Hair follicular keratinocyte (primary cell): ENCODE measurements at places on chromosomes 13 and 19. TPM values are rescaled to one million over a fixed set of nuclear protein-coding genes. Genes with fewer than 3 reads are reported as not detected.

NTN5 gene
- total RNA-seq: not detected in 2 replicates

PSG3 gene
- total RNA-seq: not detected in 2 replicates

YJU2 gene
- total RNA-seq: 24.7 and 34.5 TPM in 2 replicates

SGCG gene
- 0.47 TPM in 1 of 2 replicates, not detected in the other for total RNA-seq

ATP1A3 gene
- 0.04 TPM in 1 of 2 replicates, not detected in the other for total RNA-seq

PEG3 gene
- 0.65 and 1.0 TPM in 2 replicates for total RNA-seq

THSD8 gene
- total RNA-seq: not detected in 2 replicates

SPATA13 gene
- total RNA-seq: 0.23 and 1.0 TPM in 2 replicates

UBL5 gene
- 614 and 735 TPM in 2 replicates for total RNA-seq

ADGRL1 gene
- total RNA-seq: 1.2 and 2.3 TPM in 2 replicates

IGFL2 gene
- not detected in 2 replicates for total RNA-seq

SUGP1 gene
- 17.6 and 19.9 TPM in 2 replicates for total RNA-seq

PRRG2 gene
- 5.7 and 8.2 TPM in 2 replicates for total RNA-seq

TIMM29 gene
- 25.2 and 29.9 TPM in 2 replicates for total RNA-seq

YJEFN3 gene
- 0.46 and 1.3 TPM in 2 replicates for total RNA-seq

RASAL3 gene
- not detected in 2 replicates for total RNA-seq

ATP4B gene
- total RNA-seq: not detected in 2 replicates

CPB2 gene
- not detected in 2 replicates for total RNA-seq

NRTN gene
- total RNA-seq: not detected in 2 replicates

TNFSF9 gene
- total RNA-seq: 31.5 and 32.5 TPM in 2 replicates

CADM4 gene
- total RNA-seq: 4.5 and 6.8 TPM in 2 replicates

ZNF667 gene
- total RNA-seq: 0.72 and 2.2 TPM in 2 replicates

CILP2 gene
- 0.08 and 0.31 TPM in 2 replicates for total RNA-seq

SIRT2 gene
- 48.7 and 64.2 TPM in 2 replicates for total RNA-seq

ZSCAN4 gene
- total RNA-seq: not detected in 2 replicates

ZNF763 gene
- 0.61 and 0.78 TPM in 2 replicates for total RNA-seq

HSPB6 gene
- 0.15 TPM in 1 of 2 replicates, not detected in the other for total RNA-seq

NPHS1 gene
- not detected in 2 replicates for total RNA-seq

GTPBP3 gene
- total RNA-seq: 22.2 and 32.7 TPM in 2 replicates

CYSLTR2 gene
- not detected in 2 replicates for total RNA-seq

CLEC17A gene
- total RNA-seq: not detected in 2 replicates

CNFN gene
- total RNA-seq: 1.7 and 4.1 TPM in 2 replicates
